ENCODE measurements at places on chromosomes 3 and 15. TPM values are rescaled to one million over a fixed set of nuclear protein-coding genes. Genes with fewer than 3 reads are reported as not detected.

Gene SEMA3B
- polyA plus RNA-seq, result 1.1 TPM

Gene GRK7
- 0.04 TPM for polyA plus RNA-seq

Gene AADAC
- polyA plus RNA-seq, result not detected

Gene SAMD7
- not detected for polyA plus RNA-seq

Gene COX17
- polyA plus RNA-seq, result 81.6 TPM

Gene ZBBX
- not detected for polyA plus RNA-seq

Gene MST1R
- polyA plus RNA-seq, result not detected

DNA sequence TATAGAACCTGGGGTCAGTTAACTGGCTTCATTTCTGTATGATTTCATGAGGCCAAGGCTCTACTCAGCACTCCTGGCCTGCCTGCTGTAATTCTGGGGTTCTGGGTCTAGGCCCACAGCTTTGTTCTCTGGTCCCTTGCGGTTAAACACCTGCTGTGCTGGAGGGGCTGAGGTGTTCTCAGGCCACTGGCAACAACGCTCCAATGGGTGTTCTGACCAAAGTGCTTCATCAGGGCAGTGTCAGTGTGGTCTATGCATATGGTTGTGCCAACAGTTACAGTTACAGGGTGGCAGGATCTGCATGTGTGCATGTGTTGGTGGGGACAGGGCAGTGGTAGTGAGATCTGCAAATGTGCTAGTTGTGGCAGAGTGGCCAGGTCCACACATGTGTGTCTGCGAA lies 64.1 kb upstream of the GMNC start:
- H3K36me3 ChIP-seq, result no peaks in the 10 kb centered on the region
- no peaks in the 10 kb centered on the region for H3K4me1 ChIP-seq
- no peak overlapping the region for H3K27ac ChIP-seq
- no peak for DNase-seq

GRCh38 chr3:46624975-46625490 lies 12.7 kb downstream of the FAM240A start:
- peaks cover 6% of the 10 kb centered on the region for H3K4me1 ChIP-seq
- peaks cover 3% of the 10 kb centered on the region for H3K27me3 ChIP-seq
- no peak overlapping the region for H3K27ac ChIP-seq
- no peak for DNase-seq
- no peak overlapping the region for H3K4me3 ChIP-seq

DNA sequence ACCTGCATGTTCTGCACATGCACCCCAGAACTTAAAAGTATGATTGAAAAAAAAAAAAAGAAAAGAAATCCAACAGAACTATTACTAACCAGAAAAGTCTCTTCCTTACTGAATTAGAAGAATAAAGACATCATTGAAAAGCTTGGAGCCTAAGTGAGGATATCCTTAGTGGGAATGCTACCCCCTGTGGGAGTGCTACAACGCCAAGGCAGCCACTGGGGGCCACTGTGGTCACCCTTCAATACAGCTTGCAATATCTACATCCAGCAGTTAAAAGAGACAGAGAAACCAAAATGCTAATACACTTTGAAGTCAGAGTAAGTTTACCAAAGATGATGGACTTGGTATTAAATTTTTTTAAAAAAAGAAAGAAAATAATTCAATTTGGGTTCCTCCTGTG lies 292.0 kb downstream of the PLCL2 start:
- H3K4me3 ChIP-seq, result no peak overlapping the region
- no peaks in the 10 kb centered on the region for H3K27me3 ChIP-seq
- no peaks in the 10 kb centered on the region for H3K4me1 ChIP-seq

- no peaks in the 10 kb centered on the region for H3K36me3 ChIP-seq
- no peak for DNase-seq
Observed at GRCh38 chr15:86080302-86080701, 631 bp downstream of the AGBL1 start.

- peaks cover 11% of the 10 kb centered on the region for H3K4me1 ChIP-seq
- peak; percentile 81 for DNase-seq
- H3K4me3 ChIP-seq, result peak overlapping the region; percentile 67
- H3K27ac ChIP-seq, result peak overlapping the region; percentile 73
- H3K36me3 ChIP-seq, result no peaks in the 10 kb centered on the region
Observed at GRCh38 chr3:149224736-149225594, 3.3 kb upstream of the CP start.

DNA sequence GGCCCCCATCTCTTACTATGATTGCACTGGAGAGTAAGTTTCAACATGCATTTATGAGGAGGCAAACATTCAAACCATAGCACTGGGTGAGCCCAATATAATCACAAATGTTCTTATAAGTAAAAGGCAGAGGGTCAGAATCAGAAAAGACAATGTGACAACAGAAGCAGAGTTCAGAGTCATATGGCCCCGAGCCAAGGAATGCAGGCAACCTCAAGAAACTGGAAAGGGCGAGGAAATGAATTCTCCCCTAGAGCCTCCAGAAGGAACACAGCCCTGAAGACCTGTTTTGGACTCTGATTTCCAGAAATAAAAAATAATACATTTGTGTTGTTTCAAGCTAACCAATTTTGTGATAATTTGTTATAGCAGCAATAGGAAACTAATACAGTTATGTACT lies 81.3 kb upstream of the ABI3BP start:
- DNase-seq, result no peak
- no peak overlapping the region for H3K4me3 ChIP-seq
- no peaks in the 10 kb centered on the region for H3K27me3 ChIP-seq
- no peaks in the 10 kb centered on the region for H3K36me3 ChIP-seq
- H3K27ac ChIP-seq, result no peak overlapping the region

- DNase-seq, result no peak
- no peaks in the 10 kb centered on the region for H3K36me3 ChIP-seq
- no peaks in the 10 kb centered on the region for H3K27me3 ChIP-seq
- H3K4me3 ChIP-seq, result no peak overlapping the region
- H3K4me1 ChIP-seq, result no peaks in the 10 kb centered on the region
Observed at GRCh38 chr3:147620906-147621305, 211.7 kb downstream of the ZIC1 start.

DNA sequence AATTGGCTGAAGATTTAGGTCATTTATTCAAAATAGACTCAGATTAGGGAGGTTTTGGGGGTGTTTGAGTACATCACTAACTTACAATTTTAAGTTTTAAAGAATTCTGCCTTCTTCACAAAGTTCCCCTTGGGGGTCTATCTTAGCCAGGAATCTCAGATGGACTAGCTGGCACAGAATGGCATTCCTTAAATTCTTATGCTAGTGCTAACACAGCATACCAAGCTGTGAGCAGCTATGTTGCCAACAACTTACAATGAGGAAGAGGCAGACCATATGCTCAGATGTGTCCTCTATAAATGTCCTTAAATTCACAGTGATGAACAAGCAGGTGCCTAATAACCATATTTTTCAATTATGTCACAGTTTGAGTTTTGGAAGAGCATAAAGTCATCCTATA lies 60.9 kb upstream of the NPHP3 start:
- H3K27me3 ChIP-seq, result no peaks in the 10 kb centered on the region
- H3K36me3 ChIP-seq, result no peaks in the 10 kb centered on the region
- H3K4me1 ChIP-seq, result no peaks in the 10 kb centered on the region
- no peak overlapping the region for H3K27ac ChIP-seq
- DNase-seq, result no peak

DNA sequence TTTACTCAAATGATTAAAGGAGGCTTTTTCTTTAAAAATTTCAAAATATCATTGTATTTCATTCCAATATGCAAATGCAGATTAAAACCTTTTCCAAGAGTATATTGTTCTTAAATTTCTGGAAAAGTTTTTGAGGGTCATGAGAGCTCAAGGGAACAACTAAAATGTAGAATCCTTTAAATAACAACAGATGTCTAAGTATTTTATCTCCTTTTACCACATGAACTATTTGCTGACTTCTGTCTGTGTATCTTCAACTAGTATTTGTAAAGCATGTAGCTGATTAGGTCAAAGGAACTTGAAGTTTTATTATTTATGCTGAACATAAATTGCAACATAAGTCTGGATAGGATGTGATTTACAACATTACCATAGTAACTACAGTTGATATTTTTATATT lies 402.6 kb downstream of the CNTN6 start:
- H3K4me1 ChIP-seq, result no peaks in the 10 kb centered on the region
- no peaks in the 10 kb centered on the region for H3K27me3 ChIP-seq
- no peak overlapping the region for H3K27ac ChIP-seq
- DNase-seq, result no peak

GRCh38 chr3:157327018-157327417 lies 109.6 kb upstream of the PTX3 start:
- no peaks in the 10 kb centered on the region for H3K4me1 ChIP-seq
- H3K36me3 ChIP-seq, result no peaks in the 10 kb centered on the region
- no peak for DNase-seq
- no peak overlapping the region for H3K4me3 ChIP-seq

DNA sequence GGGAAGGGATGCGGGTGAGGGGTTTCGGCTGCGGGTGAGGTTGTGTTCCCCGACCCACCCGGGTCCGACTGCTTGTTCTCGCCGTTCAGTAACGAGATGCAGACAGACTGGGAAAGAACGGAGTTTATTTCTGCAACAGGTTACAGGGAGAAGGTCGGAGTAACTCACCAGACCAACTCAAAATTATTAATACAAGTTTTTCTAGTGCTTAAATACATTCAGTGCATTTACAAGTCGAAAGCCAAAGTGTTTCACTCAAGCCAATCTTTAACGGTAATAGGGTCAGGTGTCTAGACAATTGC lies 492 bp upstream of the HIGD1A start:
- peaks cover 23% of the 10 kb centered on the region for H3K4me1 ChIP-seq
- peaks cover 2% of the 10 kb centered on the region for H3K27me3 ChIP-seq
- H3K27ac ChIP-seq, result no peak overlapping the region
- no peaks in the 10 kb centered on the region for H3K36me3 ChIP-seq

GRCh38 chr15:28273468-28273867 lies 48.5 kb downstream of the HERC2 start:
- H3K4me3 ChIP-seq, result no peak overlapping the region
- H3K27ac ChIP-seq, result no peak overlapping the region
- H3K4me1 ChIP-seq, result no peaks in the 10 kb centered on the region
- no peak for DNase-seq
- H3K36me3 ChIP-seq, result peaks cover 50% of the 10 kb centered on the region

DNA sequence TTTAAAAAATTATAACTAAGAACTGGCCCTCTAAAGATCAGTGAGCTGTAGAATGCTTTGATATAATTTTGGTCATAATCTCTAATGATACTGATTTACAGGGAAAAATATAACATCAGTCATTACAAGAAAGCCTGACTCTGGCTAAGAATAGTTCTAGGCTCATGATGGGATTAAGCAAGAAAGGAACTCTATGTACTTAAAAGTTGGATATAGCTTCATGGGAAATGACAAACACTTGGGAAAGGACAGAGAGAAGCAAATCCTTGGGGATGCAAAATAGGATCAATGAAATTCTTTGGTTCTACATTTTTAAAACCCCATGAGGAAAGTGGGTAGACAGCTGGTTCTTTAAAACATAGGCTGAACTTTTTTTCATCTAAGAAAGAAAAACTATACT lies 472.7 kb upstream of the NR2F2 start:
- H3K36me3 ChIP-seq, result no peaks in the 10 kb centered on the region
- no peak for DNase-seq
- H3K27me3 ChIP-seq, result no peaks in the 10 kb centered on the region
- H3K4me1 ChIP-seq, result no peaks in the 10 kb centered on the region

GRCh38 chr3:180611006-180611405 lies 9.0 kb downstream of the TTC14 start:
- H3K27ac ChIP-seq, result no peak overlapping the region
- no peaks in the 10 kb centered on the region for H3K4me1 ChIP-seq
- no peak for DNase-seq
- peaks cover 72% of the 10 kb centered on the region for H3K36me3 ChIP-seq
- no peaks in the 10 kb centered on the region for H3K27me3 ChIP-seq
- no peak overlapping the region for H3K4me3 ChIP-seq

- H3K36me3 ChIP-seq, result no peaks in the 10 kb centered on the region
- no peak overlapping the region for H3K4me3 ChIP-seq
- H3K27ac ChIP-seq, result no peak overlapping the region
- no peak for DNase-seq
Observed at GRCh38 chr15:96307856-96308394, 22.6 kb upstream of the NR2F2 start.

- no peaks in the 10 kb centered on the region for H3K4me1 ChIP-seq
- no peaks in the 10 kb centered on the region for H3K27me3 ChIP-seq
- DNase-seq, result no peak
- no peak overlapping the region for H3K4me3 ChIP-seq
- no peaks in the 10 kb centered on the region for H3K36me3 ChIP-seq
- no peak overlapping the region for H3K27ac ChIP-seq
Observed at GRCh38 chr3:62824965-62825592, 50.1 kb downstream of the CADPS start.

DNA sequence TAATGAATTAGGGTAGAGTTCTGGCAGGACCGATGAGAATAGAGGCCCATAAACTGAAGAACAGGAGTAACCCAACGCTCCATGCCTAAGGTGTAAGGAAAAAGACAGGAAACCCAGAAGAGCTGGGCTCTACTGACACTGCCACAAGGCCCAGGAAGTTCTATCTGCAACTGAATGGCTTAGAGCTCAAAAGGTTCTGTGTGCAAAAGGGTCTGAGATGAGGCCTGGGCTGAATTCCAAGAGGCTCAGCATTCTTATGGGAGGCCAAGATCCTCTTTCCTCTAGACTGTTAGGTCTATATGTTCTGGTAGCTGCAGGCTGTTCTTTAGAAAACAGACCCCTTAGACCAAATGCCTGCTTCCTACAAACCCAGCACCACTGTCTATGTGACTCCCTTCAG lies 30.5 kb upstream of the PRSS50 start:
- H3K27me3 ChIP-seq, result no peaks in the 10 kb centered on the region
- no peak overlapping the region for H3K4me3 ChIP-seq
- no peak for DNase-seq
- H3K36me3 ChIP-seq, result no peaks in the 10 kb centered on the region

DNA sequence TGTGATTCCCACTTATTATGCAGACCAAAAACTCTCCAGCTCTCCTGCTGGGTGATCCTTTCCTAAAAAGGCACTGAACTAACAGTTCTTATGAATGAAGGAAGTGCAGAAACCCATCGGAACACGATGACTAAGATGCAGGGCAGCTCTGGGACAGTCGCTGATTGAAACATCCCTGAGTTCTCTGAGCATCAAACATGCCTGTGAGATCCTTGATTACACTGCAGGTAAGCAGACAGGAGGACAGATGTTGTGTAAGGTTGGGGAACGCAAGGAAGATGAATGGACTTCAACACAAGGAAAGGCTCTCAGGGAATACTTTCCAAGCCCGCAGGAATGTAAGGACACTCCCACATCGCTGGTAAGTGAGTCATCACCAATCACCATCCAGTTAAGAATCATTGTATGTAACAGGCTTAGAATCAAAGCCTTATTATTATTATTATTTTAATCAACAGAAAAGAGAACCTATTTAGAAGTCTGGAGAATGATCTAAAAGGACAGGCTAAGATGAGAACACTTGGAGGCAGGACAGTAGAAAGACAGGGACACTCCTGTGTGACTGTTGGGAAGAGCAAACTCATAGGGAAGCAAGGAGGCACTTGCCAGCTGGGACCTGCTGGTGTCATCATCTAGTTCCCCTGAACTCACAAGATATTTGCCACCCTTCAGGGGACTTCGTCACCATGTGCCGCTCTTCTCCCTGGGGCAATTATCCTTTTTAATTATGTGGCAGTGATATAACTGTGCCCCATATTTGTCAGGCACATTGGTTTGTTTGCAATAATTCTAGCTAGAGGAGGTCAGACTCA lies 26.0 kb downstream of the TMEM158 start:
- no peaks in the 10 kb centered on the region for H3K4me1 ChIP-seq
- no peaks in the 10 kb centered on the region for H3K36me3 ChIP-seq
- no peak for DNase-seq
- H3K4me3 ChIP-seq, result no peak overlapping the region

- H3K4me3 ChIP-seq, result no peak overlapping the region
- no peak for DNase-seq
- no peaks in the 10 kb centered on the region for H3K27me3 ChIP-seq
- peaks cover 12% of the 10 kb centered on the region for H3K4me1 ChIP-seq
Observed at GRCh38 chr15:66715720-66716655, 14.0 kb downstream of the SMAD6 start.

Data from CD14-positive monocyte (primary cell).